Stomach (tissue), 19 donors: ENCODE measurements at places on chromosomes 1 and 21.
A peak's percentile ranks its signal among the peaks of the same experiment; 100 is the strongest.

- DNase-seq, result no peak
These were observed 260.8 kb downstream of the GPATCH2 start for GRCh38 chr1:217369996-217370551.

- DNase-seq, result peak; percentile 30
These were observed 83.4 kb downstream of the BACH1 start for GRCh38 chr21:29382030-29382654.

DNA sequence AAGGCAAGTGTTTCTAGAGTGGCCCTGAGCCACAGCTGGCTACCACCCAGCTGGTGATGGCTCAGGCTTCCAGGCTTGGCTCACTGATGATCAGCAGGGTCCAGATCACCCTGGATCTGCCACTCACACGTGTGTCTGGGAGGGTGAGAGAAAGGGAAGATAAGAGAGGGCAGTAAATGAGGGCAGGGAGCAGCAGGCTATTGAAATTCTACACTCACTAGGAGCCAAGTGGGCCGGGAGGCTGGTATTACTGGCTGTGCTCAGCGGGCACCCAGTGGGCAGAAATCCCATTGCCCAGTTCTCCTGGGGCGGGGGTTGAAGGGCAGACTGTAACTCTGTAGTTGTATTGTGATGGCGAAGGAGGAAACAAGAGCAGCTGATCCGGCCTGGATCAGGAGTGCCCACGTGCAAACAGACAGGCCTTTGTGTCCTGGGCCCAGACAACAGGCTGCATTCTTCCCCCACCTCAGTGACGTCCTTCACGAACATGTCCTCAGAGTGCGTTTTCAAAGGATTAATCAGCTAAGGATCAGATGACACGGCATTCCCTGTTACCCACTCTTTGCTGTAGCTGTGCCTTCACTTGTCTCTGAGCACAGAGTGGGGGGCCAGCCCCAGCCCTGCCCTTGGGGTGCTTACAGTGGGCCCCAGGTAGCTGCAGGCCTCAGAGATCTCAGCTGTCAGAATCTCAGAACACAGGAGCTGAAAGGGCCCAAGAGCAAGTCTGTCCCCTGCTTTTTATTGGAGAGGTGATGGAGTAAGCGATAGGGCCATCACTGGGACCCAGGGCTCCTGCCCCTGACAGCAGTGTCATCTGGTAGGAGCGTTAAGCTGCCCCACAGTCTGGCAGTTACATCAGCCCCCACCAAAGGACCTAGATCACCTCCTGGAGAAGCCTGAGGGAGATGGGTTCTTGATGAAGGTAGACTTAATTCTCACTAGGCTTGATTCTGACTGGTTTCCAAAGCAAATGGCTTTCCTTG is 60.5 kb downstream of the ATP1A1 start:
- DNase-seq, result peak; percentile 69

- peak; percentile 39 for DNase-seq
These were observed 55.0 kb upstream of the EPHA8 start for GRCh38 chr1:22508329-22508728.

GRCh38 chr1:72662918-72663317 is 380.6 kb upstream of the NEGR1 start:
- DNase-seq, result no peak

DNA sequence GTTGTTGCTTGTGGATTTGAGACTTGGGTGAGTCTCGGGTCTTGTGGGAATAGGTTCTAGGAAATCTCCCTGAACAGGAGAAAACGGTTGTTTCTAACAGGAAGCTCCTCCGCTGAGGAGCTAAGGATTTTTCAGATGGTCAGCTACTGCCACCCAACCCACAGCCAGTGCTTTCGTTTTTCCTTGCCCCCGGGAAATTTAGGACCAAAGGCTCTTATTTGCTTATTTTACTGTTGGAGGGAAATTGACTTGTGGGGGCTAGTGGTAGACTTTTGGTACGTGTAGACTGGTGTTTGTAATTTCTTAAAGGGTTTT is 792 bp downstream of the SNX7 start:
- DNase-seq, result no peak

DNA sequence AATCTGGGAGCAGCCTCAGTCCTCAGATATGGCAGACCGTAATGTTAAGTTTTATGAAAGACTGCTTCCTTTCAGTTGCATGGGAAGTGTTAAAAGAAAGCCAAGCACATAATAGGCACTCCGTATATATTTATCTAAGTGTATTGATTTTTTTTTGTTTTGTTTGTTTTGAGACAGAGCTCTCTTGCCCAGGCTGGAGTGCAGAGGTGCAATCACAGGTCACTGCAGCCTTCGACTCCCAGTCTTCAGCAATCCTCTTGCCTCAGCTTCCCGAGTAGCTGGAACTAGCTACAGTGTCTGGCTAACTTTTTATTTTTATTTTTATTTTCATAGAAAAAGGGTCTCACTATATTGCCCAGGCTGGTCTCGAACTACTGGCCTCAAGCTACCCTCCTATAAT is 341.8 kb downstream of the USH2A start:
- no peak for DNase-seq

GRCh38 chr21:31592963-31593560 is 66.4 kb upstream of the SOD1 start:
- DNase-seq, result no peak

GRCh38 chr1:26263212-26263611 is 16.7 kb upstream of the SH3BGRL3 start:
- no peak for DNase-seq

DNA sequence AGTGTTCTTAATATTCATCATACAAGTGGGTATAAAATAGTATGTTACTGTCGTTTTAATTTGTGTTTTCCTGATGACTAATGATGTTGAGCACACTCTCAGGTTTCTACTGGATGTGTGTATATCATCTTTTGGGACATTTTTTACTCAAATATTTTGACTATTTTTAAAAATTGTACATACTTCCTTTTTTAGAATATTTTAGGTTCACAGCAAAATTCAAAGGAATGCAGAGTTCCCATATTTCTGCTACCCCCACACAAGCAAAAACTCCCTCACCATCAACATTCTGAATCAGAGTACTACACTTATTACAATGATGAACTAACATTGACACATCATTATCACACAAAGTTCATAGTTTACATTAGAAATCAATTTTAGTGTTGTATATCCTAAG is 114.5 kb downstream of the DPYD start:
- no peak for DNase-seq

DNA sequence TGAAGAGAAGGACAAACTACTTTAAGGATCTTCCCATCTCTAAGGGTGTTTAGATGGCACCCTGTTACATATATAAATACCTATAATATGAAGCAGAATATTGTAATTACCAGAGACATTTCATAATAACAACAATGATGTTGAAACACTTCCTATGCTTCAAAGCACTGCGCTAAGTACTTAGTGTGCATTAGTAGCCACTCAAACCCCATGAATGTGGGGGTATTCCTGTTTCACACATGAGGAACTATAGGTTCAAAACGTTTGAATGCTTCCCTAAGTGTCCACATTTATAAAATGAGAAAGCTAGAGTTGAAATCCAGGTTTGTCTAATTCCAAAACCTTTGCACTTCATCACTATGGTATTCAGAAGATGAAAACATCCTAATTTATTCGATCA is 18.5 kb upstream of the OR10J5 start:
- no peak for DNase-seq
